ENCODE measurements at places on chromosomes 12 and 14.

DNA sequence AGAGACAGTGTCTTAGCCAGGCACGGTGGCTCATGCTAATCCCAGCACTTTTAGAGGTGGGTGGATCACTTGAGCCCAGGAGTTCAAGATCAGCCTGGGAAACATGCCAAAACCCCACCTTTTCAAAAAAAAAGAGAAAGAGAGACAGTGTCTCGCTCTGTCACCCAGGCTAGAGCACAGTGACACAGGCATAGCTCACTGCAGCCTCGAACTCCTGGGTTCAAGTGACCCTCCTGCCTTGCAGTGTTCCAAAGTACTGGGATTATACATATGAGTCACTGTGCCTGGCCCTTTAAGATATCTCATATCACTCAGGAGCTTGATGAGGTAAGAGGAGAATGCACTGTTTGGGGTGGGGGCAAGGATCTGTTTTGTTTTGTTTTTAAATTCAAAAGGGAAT, 48.1 kb upstream of the LTBP2 start:
- DNase-seq = peak; percentile 29

DNA sequence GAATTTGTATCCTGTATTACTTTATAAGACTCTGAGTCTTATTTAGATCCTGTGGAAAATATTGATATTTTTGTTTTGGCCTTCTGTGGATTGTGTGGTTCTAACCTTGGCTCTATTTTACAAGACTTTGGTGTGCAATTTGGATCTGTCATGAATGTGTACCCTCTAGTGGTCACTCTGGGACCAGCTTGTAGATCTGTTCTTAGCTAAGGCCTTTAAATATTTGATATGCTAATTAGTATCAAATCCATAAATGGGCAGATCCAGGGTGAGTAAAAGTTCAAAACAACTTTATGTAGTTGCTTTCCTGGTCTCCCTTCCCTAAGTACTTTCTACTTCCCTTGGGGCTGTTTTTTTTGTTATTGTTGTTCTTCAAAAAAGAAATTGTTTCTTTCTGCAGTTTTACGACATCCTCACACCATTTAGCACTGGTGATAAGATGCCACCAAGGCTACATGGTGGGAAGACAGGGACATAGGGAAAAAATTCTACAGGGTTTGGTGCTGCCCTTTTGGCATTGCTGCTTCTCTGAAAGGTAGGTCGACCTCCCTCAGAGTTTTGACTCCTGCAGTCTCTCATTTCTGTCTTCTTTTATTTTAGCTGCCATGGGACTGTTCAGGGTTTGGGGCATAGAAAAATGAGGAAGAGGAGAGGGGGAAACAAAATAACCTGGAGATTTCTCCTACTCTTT, 238.5 kb downstream of the GPHN start:
- no peak for DNase-seq

DNA sequence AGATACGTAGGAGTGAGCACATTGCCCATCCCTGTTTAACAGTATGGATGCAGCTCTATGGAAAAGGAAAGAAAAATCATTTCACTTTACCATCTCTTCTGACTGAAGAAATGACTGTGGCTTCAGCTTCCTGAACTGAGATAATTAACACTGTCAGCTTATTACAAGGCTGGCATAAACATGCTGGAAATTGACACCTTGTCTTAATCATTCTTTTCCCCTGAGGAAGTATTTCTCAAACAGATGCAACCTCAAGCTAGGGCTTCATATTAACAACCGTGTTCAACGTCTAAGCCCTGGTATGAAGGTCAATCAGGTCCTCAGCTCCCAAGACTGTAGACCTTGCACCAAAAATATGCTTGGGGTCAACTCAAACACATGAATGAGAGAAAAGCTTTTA, 25.0 kb downstream of the RERG start:
- no peak for DNase-seq

DNA sequence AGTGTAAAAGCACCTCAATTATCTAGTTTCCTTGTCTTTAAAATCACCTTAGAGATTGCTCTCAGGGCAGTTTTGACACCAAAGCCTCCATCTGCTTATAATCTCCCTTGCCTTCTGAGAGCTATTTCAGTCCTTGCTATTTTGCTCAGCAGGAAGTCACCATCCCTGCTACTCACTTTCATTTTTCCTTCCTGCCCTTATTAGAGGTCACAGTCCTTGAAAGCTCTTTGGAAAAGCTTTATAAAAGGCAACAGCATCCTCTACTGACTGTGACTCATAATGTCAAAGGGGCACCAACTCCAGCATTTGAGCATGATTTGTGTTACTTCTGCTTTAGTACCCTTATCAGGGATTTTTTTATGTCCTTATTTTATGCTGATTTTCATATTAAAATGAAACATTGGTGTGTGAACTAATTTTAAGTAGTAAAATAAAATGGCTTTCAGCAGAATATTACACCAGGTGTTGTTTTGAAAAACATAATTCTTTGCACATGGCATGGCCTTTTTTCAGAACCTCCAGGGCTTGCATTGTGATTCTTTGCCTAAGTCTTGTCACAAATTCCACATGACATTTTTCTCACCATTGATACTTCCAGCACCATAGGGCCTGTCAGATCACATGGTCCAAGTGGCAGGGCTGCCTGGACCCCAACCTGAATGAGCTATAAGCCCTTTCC, 213.0 kb downstream of the ADAMTS20 start:
- no peak for DNase-seq

- DNase-seq = peak; percentile 13
These were observed 185.8 kb downstream of the ADGRD1 start for GRCh38 chr12:131139363-131140068.

- DNase-seq = no peak
These were observed 644.7 kb downstream of the VRK1 start for GRCh38 chr14:97441740-97442362.

DNA sequence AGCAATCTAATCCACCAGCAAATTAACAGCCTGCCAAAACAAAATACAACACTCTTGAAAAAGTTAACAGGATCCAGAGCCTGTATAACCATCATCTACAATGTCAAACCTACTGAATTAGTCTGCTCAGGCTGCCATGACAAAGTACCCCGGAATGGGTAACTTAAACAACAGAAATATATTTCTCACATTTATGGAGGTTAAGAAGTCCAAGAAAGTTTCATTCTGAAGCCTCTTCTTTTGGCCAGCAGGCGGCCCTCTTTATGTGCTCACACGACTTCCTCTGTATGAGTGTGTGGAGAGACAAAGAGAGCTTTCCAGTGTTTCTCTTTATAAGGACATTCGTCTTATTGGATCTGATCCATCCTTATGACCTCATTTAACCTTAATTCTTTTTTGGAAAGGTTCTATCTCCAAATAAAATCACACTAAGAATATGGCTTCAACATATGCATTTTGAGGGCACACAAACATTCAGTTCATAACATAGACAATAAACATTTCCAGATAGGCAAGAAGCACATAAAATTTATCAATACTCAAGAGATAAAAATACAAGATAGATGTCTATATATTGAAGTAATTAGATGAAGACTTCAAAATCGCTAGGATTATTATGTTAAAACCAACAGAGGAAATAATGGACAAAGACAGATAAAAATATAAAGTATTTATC, 5.9 kb upstream of the RERG start:
- DNase-seq = no peak

GRCh38 chr12:93614917-93615596, 42.6 kb downstream of the SOCS2 start:
- no peak for DNase-seq

GRCh38 chr14:83940253-83940652, 1589.7 kb upstream of the FLRT2 start:
- no peak for DNase-seq

DNA sequence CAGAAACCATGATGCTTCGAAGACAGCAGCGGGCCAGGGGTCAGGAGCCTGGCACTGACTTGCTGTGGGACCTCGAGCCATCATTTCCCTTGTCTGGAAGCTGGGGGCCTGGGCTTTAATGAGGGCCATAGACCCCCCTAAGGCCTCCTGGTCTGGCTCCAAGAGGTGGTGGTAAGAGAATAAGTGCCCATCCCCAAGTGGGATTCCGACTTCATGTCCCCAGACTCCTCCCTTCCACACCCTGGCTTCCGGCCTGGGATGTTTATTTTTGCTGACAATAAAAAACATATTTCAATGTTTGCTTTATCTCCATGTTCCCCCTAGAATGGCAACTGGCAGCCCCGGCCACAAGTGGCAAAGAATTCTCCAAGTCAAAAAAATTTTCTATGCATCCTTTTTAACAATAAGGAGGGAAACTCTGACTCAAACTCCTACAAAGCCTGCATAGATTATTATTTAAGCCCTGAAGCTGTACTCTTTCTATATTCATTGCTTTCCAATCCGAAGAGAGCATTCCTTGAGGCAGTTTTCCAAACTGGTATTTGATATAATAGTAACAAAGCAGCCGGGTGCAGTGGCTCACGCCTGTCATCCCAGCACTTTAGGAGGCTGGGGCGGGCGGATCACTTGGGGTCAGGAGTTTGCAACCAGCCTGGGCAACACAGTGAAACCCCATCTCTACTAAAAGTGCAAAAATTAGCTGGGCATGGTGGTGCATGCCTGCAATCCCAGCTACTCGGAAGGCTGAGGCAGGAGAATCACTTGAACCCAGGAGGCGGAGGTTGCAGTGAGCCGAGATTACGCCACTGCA, 84.0 kb downstream of the ITPK1 start:
- DNase-seq = no peak

DNA sequence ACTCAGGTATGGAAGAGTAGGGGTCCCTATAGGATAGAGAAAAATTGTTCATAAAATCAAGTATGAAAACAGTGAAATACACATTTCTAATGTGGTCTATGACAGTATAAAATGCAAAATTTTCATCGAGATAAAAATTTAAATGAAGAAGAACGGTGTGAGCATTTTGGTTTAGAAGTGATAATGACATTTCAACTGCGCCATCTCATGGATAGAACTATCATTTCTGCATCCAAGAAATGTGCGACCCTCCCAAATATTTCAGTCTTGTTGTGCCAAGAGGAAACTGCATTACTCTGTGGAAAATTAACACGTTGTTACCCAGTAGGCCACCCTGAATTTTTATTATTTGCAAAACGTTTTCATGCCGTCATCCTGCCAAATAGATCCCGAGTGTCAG, 108.8 kb downstream of the CRACR2A start:
- no peak for DNase-seq

DNA sequence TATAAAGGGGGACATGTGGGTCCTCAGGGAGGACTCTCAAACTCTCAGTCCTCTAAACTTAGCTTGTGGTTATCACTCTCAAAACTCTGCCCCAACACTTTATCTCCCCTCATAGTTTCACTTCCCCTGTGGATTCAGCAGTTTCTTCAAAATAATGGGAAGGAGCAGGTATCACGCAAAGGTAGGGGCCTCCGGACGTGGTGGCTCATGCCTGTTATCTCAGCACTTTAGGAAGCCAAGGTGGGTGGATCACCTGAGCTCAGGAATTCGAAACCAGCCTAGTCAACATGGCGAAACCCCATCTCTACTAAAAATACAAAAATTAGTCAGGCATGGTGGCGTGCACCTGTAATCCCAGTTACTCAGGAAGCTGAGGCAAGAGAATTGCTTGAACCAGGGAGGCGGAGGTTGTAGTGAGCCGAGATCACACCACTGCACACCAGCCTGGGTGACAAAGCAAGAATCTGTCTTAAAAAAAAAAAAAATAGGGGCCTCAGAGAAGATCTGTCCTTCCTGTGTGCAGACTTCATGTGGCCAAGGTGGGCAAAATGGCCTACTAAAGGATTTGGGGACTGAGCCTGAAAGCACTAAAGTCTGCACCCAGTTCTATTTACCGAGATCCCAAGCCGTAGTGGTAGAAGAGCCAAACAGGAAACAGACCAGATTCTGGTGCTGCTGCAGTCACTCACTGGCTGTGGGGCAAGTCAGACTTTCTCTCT, 6.4 kb downstream of the ITGB7 start:
- no peak for DNase-seq

- DNase-seq = no peak
These were observed 181.5 kb downstream of the VRK1 start for GRCh38 chr14:96978525-96979272.

DNA sequence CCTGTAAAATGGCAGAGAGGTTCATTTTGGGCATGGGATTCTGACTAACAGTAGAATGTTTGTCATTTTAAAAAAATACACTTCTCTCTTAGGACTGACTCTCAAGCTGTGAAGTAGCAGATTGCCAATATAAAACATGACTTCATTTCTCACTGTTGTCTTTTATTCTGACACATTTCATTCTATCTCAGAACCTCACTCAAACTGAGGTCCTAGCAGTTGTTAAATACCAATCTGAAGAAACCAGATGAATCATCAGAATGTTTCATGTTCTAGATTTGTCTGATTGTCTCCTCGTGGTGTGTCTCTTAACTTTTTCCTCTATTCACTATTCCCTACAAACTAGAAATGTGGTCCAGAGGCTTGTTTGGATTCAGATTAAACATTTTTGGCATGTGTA, 276.5 kb upstream of the NPAS3 start:
- no peak for DNase-seq

GRCh38 chr14:103401223-103402214, 16.3 kb downstream of the MARK3 start:
- DNase-seq = no peak

DNA sequence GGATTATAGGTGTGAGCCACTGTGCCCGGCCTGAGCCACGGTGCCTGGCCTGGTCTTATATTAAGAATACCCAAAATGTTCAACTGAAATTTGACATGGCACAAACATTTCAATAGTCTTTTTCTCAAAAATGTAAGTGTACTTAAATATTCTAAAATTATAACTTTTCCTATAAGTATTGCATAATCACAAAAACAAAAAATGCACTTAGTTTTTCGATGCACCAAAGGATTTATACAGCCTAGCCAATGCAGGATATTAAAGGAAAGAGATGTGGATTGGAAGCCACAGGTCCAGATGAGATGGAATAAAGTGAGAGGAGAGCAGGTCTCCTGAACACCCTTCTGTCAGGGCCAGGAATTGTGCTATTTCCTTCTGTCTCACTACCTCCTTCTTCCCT, 62.8 kb downstream of the ZC3H14 start:
- DNase-seq = no peak

DNA sequence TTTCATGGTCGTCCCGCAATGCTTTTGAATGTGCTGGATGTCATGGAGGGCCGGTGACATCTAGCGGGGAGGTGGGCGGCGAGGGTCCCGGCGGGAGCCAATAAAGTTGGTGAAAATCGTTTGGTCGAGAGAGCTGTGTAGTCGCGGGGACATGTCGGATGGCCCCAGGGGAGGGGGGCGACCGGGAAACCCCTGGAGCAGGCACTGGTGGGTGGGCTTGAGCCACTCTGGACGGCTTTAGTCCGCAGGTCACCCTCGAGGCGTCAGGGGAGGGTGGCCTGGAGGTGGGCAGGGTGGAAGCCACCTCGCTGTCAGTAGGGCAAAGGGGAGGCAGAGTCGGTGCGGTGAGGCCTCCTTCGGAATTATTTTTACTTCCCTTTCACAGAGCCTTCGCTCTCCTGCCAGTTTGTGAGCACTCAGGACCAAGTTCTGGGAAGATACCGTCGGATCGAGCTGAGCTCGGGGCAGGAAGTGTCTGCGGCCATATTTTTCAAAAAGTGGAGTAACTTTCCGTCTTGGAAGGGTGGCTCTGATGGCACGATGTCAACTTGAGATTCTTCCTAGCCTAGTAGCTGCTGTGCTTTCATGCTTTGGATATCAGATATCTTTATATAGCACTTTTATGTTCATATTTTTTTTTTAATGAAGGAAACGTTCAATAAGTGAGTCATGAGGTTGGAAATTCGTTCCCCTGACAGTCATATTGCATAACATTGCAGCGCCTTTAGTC, 28.2 kb downstream of the WBP11 start:
- peak; percentile 24 for DNase-seq
